ENCODE measurements at places on chromosomes 5 and 9. TPM values are rescaled to one million over a fixed set of nuclear protein-coding genes. Genes with fewer than 3 reads are reported as not detected.

Gene CCDC187
- not detected for total RNA-seq

Gene HRCT1
- total RNA-seq = 0.41 TPM

Gene CDH9
- not detected for total RNA-seq

Gene PCDHB13
- 2.0 TPM for total RNA-seq

Gene MYO10
- 28.7 TPM for total RNA-seq

DNA sequence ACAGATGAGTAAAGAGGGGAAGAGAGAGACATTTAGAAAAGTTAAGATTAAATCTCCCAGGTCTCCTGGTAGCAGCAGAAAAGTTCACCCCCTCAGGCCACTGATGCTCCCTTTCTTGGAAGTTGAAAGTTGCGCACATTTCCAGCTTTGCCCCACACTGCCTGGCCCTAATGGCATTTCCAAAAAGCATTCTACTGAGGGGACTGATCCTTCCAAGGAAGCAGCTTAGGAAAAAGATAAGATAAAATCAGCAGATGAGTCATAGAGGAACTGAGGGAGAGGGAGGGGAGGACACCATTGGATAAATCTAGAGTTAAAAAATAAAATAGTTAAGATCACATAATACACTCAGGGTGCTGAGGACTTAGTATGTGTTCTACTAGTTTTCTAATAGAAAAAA is 67.6 kb upstream of the SLC12A2 start:
- DNase-seq = no peak

- DNase-seq = peak; percentile 64
Observed at GRCh38 chr5:95862671-95863382, 40.3 kb upstream of the GLRX start.

GRCh38 chr5:180187767-180188166 is 21.2 kb downstream of the RASGEF1C start:
- no peak for DNase-seq

DNA sequence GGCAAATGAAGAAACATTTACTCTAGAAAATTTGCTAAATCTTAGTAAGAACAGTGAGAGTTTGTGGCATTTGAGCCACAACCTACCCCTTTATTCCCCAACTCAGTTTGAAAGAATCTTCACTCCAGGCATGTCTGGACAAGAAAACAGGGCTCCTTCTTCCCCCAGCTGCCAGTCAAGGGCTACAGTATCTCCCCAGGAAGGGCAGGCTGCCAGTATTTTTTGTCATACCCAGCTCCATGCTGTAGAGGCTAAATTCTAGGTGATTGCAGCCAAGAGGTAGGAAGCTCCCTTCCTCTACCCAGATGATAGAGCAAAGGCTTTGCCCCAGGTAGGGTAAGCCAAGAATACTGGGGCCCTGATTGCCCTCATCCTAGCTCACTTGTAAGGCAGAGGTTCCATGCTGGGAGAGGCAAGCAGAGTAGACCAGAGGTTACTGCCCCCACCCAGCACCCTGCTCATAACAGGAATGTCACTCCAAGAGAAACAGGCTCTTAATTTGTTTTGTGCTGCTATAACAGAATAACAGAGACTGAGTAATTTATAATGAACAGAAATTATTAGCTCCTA is 20.0 kb upstream of the GRPEL2 start:
- no peak for DNase-seq

GRCh38 chr9:122370869-122371755 is at the start of gene PTGS1:
Gene PTGS1, plus strand, starts transcription at chr9:122371024. Its CDS starts 61 bp downstream, at chr9:122371085.
- no peak for DNase-seq

DNA sequence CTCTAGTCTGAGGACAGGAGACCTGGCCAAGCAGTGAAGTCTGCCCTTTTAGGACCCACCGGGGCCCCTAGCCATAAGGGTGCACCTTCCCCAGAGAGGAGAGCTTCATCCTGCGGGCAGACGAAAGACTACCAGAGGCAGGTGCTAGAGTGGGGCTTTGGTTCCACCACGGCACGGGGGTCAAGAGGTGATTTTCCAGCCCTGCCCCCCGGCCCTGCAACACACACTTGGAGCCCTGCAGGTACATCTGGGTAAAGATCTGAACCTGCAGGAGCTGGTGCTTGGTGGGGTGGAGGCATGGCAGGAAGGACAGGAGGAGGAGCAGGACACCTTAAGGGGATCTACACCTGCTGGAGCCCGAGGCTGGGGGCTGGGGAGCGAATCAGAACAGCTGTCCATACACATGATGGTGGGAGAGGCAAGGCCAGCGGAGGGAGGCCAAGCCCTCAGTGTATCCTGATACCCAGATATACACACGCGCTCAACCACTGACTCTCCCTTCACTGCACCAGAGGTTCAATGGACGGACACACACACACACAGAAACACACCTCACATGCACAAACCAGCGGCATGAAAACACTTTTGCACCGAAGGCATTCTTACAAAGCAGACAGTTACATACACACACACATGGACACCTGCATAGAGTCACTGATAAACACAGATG is 98.4 kb upstream of the MVB12B start:
- no peak for DNase-seq

GRCh38 chr5:142115937-142116614 is 7.5 kb downstream of the NDFIP1 start:
- DNase-seq = no peak

Measured in H4 (cell line).